ENCODE measurements at places on chromosomes 11 and 22.

- DNase-seq, result no peak
These were observed 534.8 kb downstream of the BRD1 start for GRCh38 chr22:49292909-49293308.

GRCh38 chr22:44279069-44279360, 33.7 kb downstream of the SHISAL1 start:
- DNase-seq, result peak; percentile 16

DNA sequence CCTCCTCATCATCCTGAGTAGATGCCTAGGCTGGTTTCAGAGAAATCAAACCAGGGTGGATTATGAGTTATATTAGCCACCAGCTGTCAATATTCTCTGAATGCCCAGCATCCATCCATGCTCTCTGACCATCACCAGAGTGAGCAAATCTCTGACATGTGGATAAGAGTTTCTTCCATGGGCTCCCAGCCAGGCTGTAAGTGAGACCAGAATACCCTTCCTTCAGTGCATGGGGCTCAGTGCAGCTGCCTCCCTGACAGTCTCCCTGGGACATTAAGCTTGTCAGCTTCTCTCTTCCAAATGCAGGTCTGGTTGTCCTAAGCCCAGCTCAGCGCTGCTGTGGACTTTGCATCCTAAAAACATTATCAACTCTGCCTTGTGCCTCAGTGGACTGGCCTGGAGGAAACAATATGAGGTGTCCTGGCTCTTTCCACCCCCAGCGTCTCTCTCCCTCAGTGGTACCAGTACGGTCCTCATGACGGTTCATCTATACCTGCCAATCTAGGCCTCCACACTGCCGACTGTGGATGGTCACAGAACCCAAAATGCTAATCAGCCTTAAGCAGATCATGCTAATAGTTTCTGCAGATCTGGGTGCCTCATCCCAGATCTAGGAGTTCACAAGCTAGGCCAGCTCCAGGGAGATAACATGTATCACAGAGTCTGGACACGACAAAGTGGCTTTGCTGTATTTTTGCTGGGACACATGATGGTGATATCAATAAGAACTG, 41.6 kb upstream of the PRAME start:
- DNase-seq, result no peak

- no peak for DNase-seq
These were observed 63.8 kb upstream of the APOA1 start for GRCh38 chr11:116901211-116901610.

- no peak for DNase-seq
These were observed 445.9 kb downstream of the BRD1 start for GRCh38 chr22:49381595-49382450.

- no peak for DNase-seq
These were observed 3.3 kb upstream of the POLR2G start for GRCh38 chr11:62757846-62758788.

DNA sequence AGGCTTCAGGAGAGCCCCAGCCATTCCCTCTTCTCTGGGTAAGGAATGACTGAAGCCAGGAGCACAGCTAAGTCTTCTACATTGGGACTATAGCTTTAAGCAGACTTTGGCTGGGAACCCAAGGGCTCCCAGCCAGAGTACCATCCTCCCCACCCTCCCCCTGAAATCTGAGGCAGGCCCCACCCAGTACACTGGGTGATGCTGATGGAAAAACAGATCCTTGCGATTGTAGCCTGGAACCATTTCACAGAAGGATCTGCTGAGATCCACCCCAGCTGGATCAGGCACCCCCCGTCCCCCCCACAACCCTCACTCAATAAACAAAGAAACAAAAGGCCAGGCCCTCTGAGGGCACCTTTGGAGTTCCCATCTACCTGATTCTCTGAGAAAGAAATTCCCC, 39.8 kb downstream of the IL18BP start:
- no peak for DNase-seq

- peak; percentile 80 for DNase-seq
These were observed 183.3 kb downstream of the BLID start for GRCh38 chr11:121932646-121933185.
